ENCODE measurements at places on chromosomes 2 and 18.

- DNase-seq: no peak
Measured at GRCh38 chr2:233211548-233211895, 40.0 kb upstream of the ATG16L1 start.

- no peak for DNase-seq
Measured at GRCh38 chr2:212539072-212539880, 674 bp upstream of the ERBB4 start.

- no peak for DNase-seq
Measured at GRCh38 chr2:209423562-209424198, at the start of gene MAP2. MAP2 (plus strand) TSS chr2:209424047; CDS start chr2:209653171, 229,124 bp downstream.

- DNase-seq: no peak
Measured at GRCh38 chr2:122748552-122749011, 993.1 kb downstream of the TSN start.

GRCh38 chr2:65514555-65515195 lies 82.3 kb upstream of the SPRED2 start:
- DNase-seq: no peak

- no peak for DNase-seq
Measured at GRCh38 chr2:134576478-134576877, 142.3 kb downstream of the TMEM163 start.

DNA sequence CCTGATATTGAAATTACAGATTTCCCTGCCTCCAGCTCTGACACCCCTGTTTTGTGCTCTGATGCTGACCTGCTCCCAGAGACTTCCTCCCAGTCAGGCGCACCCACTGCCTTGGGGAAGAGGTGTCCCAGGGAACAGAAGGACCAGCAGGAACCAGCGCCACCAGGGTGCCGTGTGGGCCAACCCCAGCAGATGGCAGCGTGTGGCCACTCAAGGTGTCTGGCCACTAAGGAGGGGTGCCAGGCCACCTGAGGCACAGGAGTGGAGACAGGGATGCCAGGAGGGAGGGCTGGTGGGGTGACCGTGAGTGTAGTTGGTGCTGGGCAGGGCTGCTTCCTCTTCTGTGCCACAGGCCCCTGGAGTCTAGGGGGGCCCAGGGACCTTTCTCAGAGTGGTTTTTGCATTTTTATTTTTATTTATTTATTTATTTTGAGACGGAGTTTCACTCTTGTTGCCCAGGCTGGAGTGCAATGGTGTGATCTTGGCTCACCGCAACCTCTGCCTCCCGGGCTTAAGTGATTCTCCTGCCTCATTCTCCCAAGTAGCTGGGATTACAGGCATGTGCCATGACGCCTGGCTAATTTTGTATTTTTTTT lies 56.0 kb downstream of the TEX44 start:
- no peak for DNase-seq
